ENCODE measurements at places on chromosomes 7 and 10. TPM values are rescaled to one million over a fixed set of nuclear protein-coding genes. Genes with fewer than 3 reads are reported as not detected.

GTPBP10 gene
- 16.9 TPM for total RNA-seq

BTBD16 gene
- total RNA-seq = not detected

CYP3A7 gene
- total RNA-seq = 0.30 TPM

LZTS2 gene
- 49.3 TPM for total RNA-seq

NSUN6 gene
- total RNA-seq = 9.5 TPM

NEURL1 gene
- 0.59 TPM for total RNA-seq

FAM25G gene
- total RNA-seq = not detected
